ENCODE measurements at places on chromosomes 16 and 17.

- no peak for DNase-seq
Observed at GRCh38 chr17:79536212-79536840, 74.5 kb downstream of the RBFOX3 start.

DNA sequence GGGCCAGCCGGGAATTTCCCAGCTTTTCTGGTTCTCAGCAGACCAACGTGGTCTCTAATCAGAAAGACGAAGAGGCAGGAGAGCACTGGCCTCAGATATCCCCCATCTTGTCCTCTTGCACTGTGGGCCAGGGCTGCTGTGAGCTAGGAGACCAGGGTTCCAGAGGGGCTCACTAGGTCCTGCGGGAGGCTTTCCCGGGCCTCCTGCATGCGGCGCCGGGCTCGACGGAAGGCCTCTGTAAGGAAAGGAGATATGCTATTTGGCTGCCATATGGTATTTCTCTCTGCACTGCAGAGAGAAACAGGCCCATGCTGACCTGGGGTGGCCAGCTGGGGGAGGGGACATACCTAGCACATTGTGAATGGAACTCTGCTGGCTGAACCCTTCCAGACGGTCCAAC is 13.1 kb downstream of the MKS1 start:
- DNase-seq = no peak

DNA sequence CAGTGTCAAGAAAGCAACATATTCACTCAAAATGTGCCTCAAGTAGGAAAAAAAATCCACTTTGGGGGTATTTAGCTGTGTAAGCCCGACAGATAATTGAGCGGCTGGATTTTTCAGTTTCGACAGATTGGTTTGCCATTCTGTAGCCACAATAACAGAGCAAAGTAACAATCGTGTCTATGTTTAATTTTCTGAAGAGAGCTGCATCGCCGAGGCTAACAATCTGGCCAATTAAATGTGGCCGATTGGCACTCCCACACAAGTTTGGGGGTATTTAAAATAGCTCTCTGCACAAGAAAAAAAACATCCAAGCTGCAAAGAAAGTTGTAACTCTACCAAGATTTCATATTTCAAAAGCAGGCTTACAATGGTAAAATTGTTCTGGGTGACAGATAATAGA is 99.7 kb upstream of the CDH13 start:
- DNase-seq = no peak

DNA sequence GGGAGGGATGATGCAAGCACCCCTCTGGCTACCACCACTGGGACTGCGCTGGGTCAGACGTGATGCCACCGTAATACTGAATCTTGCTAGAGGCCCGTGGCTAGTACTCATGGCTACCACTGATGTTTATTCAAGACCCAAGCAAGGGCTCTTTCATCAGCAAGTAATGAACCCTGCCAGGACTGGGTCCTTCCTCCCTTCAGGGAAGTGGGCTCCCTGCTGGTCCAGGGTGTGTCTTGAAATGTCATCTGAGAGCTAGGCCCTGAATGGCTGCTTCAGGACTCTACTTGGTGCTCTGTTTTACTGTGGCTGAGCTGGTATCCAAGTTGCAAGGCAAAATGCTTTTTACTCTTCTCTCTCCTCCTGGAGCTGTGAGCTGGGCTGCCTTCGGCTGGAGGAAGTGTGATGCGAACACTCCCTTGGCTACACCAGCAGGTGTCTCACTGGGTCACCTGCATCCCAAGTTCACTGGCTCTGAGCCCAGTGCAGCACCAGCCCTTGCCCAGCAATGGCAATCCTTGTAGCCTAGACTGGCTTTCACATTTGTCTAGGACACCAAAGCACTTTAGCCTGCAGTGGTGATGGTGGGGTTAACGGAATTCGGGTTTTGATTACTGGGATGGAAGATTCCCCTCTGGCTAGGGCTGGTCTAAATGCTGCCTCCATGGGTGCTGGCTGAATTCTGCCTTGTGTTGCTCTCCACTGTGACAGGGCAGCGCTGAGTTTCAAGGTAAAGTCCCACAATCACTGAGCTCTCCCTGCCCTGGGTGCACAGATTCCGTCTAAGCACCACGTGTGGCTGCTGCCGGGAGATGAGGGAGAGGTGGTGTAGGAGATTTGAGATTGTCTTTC is 98.6 kb downstream of the USP22 start:
- DNase-seq = peak; percentile 57

GRCh38 chr16:85395207-85395912 is 217.8 kb upstream of the GSE1 start:
- peak; percentile 94 for DNase-seq

DNA sequence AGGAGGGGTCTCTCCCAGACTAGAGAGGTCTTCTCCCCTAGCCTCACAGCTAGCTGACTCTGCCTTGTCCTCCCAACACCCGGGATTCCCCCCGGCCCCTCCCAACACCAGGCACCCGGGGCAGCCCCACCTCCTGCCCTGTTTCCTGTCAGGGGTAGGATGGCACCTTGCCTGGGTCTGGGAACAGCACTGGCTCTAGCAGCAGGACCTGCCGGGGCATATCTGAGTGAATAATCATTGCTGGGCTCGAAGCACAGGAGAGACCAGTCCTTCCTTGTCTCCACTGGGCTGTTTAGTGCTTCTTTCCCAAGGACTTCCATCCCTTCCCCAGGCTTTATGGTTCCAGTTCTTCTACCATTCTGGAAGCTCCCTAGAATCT is 25.7 kb downstream of the MINK1 start:
- DNase-seq = no peak

GRCh38 chr17:53607475-53607874 is 215.3 kb upstream of the KIF2B start:
- no peak for DNase-seq

- DNase-seq = no peak
Observed at GRCh38 chr17:81400154-81400977, 5.1 kb downstream of the BAHCC1 start.

GRCh38 chr16:1772362-1772907 is at the start of gene EME2:
EME2 (plus strand) TSS chr16:1772810; CDS start chr16:1773228, 418 bp downstream.
- DNase-seq = no peak

GRCh38 chr16:31088459-31089183 is at the start of gene PRSS53:
PRSS53 (minus strand) TSS chr16:31088943; CDS start chr16:31088809, 134 bp downstream.
- peak; percentile 49 for DNase-seq

DNA sequence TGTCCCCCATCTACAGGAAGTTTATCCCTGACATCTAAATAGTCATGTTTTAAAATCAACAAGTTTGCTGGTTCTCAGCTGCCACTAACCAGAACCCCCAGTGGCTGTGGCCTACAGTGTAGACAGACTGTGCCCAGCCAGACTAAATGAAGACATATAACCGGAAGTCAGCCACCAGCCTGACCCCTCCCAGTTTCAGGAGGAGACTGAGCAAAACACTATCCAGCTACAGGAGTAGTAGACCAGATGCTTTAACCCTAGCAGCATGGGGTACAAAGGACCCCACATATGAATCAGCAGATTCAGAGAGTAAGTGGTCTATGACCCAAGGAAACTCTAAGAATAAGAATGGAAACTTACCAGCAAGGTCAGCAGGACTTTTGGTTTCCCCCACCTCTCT is 83.4 kb downstream of the HIC1 start:
- DNase-seq = no peak

Data from SHP77 treated with DMSO at 0.1 percent for 48 hours (cell line).